ENCODE measurements at places on chromosomes 4 and X.

DNA sequence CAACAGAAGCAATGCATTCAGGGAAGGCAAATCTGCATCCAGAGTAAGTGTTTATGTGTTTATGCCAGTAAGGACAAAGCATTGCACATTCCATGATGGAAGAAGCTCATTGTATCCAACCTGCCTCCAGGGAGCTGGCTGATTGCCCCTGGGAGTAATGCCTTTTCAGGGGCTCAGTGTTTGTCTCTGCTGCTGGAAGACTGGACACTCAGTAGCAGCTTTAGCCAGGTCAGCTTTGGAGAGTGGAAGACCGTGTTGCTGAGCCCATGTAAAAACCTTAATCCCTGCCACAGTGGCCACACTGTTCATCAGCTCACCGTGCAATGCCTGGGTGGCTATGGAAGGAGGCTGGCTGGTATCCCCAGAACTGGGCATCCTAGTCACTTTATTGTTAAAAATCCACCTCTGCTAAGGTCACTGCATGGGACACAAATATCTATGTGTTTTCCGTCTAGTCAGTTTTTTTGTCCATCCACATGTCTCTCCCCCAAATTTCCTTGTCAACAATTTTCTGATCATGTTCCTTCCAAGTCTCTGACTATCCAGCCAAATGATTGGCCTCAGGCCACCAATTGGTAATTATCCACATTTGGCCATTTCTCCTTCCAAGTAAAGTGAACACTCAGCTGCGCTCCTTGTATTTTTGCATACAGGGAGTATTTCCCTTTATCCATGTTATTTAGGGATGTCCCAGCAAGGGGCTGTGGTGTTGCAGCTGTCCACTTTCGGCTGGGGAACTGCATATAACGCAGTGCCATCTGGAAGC, 2044.5 kb upstream of the AGA start:
- no peaks in the 10 kb centered on the region for H3K27me3 ChIP-seq
- H3K27ac ChIP-seq: no peak overlapping the region
- no peaks in the 10 kb centered on the region for H3K36me3 ChIP-seq

- H3K4me1 ChIP-seq: peaks cover 50% of the 10 kb centered on the region
- peak overlapping the region; percentile 27 for H3K4me3 ChIP-seq
- H3K27ac ChIP-seq: peak overlapping the region; percentile 75
- H3K36me3 ChIP-seq: peaks cover 25% of the 10 kb centered on the region
- no peaks in the 10 kb centered on the region for H3K27me3 ChIP-seq
- DNase-seq: no peak
These were observed 6.9 kb downstream of the CTBP1 start for GRCh38 chr4:1241936-1242505.

DNA sequence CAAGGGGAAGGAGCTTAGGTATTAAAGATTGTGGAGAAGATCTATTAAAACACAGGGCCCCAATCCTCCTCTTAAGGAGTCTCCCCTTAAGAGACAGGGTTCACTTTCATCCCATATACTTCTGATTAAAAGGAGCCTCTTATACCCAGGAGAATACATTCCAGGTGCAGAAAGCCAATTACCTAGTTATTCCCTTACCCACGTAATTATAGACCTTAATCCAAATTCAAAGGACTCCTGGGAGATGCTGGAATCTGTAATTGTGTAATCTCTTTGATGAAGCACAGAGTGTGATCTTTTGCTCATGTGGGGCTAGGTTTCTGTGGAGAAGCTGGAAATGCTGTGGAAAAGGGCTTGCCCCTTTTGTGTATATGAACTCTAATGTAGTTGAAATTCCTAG, 1.4 kb upstream of the SEC24B start:
- H3K4me1 ChIP-seq: peaks cover 36% of the 10 kb centered on the region
- no peaks in the 10 kb centered on the region for H3K27me3 ChIP-seq
- DNase-seq: no peak
- peak overlapping the region; percentile 75 for H3K4me3 ChIP-seq
- H3K36me3 ChIP-seq: peaks cover 4% of the 10 kb centered on the region

DNA sequence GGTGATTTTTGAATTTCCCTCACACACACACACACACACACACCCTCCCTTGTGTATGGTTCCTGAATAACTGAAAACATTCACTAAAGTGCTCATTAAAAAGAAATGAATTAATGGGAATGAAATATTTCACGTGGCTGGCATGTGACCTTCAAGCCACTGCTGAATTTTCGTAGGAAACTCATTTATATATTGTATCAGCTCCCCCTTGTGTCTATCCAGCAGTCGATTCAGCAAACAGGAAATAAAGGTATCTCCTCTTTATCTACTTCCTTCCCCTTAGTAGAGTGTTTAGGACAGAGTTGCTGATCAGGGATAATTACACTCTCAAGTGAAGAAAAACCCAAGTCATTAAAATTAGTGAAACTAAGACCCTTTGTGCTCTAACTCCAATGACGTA, 912.6 kb upstream of the LCORL start:
- no peak overlapping the region for H3K4me3 ChIP-seq
- H3K27me3 ChIP-seq: no peaks in the 10 kb centered on the region
- DNase-seq: no peak
- H3K36me3 ChIP-seq: peaks cover 1% of the 10 kb centered on the region
- H3K27ac ChIP-seq: no peak overlapping the region

GRCh38 chr4:84965553-84966381, 723 bp downstream of the WDFY3 start:
- no peaks in the 10 kb centered on the region for H3K36me3 ChIP-seq
- H3K4me3 ChIP-seq: no peak overlapping the region
- peaks cover 11% of the 10 kb centered on the region for H3K4me1 ChIP-seq
- H3K27me3 ChIP-seq: peaks cover 16% of the 10 kb centered on the region
- no peak overlapping the region for H3K27ac ChIP-seq

- no peaks in the 10 kb centered on the region for H3K27me3 ChIP-seq
- H3K4me1 ChIP-seq: no peaks in the 10 kb centered on the region
- H3K27ac ChIP-seq: no peak overlapping the region
- DNase-seq: no peak
- H3K4me3 ChIP-seq: no peak overlapping the region
These were observed 155.8 kb downstream of the KCNIP4 start for GRCh38 chr4:21792736-21793135.

GRCh38 chr4:188082796-188083195, 26.6 kb downstream of the TRIML2 start:
- H3K36me3 ChIP-seq: no peaks in the 10 kb centered on the region
- H3K4me3 ChIP-seq: no peak overlapping the region
- H3K27me3 ChIP-seq: no peaks in the 10 kb centered on the region
- no peak overlapping the region for H3K27ac ChIP-seq
- no peaks in the 10 kb centered on the region for H3K4me1 ChIP-seq

DNA sequence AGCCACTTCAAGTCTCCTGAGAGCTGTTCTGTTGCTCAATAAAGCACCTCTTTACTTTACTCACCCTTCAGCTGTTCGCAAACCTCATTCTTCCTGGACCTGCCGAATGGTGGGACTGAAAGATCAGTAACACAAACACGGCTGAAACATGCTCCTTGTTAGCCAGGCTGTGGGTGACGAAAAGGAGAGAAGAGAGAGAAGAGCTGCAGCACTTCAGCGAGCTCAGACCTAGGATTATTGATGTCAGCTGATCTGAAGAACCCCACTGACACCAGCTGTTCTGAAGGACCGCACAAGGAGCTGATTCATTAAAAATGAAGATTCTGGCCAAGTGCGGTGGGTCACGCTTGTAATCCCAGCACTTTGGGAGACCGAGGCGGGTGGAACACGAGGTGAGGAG, 2020.0 kb upstream of the ADGRL3 start:
- H3K36me3 ChIP-seq: no peaks in the 10 kb centered on the region
- DNase-seq: no peak
- no peaks in the 10 kb centered on the region for H3K4me1 ChIP-seq
- H3K27me3 ChIP-seq: no peaks in the 10 kb centered on the region

DNA sequence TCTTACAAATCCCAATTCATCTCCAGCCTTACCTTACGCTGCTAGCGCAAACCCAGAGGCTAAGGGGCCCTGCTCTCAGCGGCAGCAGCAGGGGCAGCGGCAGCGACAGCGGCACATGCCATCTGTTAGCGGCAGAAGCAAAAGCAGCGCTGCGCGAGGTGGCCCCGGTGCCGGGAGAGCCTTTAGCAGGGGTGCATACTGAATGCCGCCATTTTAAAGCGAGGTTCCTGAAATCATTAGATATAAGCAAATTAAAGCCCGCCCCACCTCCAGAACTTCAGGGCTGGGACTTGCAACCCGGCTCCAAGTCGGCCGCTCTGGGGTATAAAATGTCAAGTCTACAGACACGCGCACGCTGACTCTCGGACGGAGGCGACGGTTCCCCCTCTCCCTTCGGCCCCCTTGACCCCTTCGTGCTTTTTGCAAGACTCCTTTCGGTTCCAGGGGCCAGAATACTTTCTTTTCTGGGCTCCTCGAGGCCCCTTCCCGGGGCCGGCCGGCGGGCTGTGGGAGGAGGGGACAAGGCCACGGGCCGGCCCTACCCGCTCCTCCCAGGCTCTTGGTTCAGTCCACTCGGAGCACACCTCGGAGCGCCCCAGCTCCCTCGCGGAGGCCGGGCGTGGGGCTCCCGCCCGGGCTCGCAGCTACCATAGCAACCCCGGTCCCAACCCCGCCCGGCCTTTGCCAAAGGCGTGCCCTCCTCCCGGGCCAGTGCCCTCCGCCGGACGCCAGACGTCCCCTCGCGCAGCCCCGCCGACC, at the start of gene MBNL3:
Gene MBNL3 (minus strand): TSS at position 220 of the 759 bp plus-strand sequence. CDS start 49,427 bp downstream, outside the sequence.
- DNase-seq: peak; percentile 39
- peaks cover 32% of the 10 kb centered on the region for H3K4me1 ChIP-seq

- H3K4me1 ChIP-seq: no peaks in the 10 kb centered on the region
- no peak overlapping the region for H3K27ac ChIP-seq
- no peak for DNase-seq
- H3K27me3 ChIP-seq: no peaks in the 10 kb centered on the region
- no peaks in the 10 kb centered on the region for H3K36me3 ChIP-seq
These were observed 609.6 kb upstream of the SPANXN1 start for GRCh38 chrX:144637731-144638130.

DNA sequence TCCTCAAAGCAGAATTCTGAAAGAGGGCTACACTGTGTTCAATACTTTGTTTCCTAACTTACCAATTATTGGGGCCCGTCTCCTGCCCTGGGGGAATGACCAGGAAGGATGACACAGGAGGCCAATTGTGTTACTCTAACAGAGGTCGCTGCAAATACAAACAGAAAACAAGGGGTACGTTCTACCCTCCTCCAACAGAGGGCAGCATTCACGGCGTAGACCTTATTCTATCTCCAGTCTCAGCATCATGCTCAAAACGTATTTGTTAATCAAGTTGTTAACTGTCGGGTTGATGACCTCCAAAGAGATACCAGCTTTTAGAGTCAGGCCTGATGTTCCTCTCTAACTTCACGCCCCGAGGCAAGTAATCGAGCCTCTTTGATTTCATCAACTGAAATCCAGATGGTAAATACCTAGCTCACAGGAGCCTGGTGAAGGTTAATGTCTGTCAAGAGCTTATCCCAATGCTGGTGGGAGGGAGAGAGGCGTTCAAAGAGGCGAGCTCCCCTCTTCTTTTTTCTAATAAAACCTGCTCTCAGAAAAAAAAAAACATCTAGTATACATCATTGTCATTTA, 181.0 kb upstream of the KCNIP4 start:
- H3K27me3 ChIP-seq: no peaks in the 10 kb centered on the region
- no peak overlapping the region for H3K4me3 ChIP-seq
- H3K4me1 ChIP-seq: no peaks in the 10 kb centered on the region
- peaks cover 2% of the 10 kb centered on the region for H3K36me3 ChIP-seq

- no peaks in the 10 kb centered on the region for H3K4me1 ChIP-seq
- no peaks in the 10 kb centered on the region for H3K36me3 ChIP-seq
- H3K4me3 ChIP-seq: no peak overlapping the region
These were observed 128.6 kb upstream of the NPY2R start for GRCh38 chr4:155079871-155080270.

GRCh38 chrX:31590581-31591114, 518.8 kb upstream of the FTHL17 start:
- H3K27ac ChIP-seq: no peak overlapping the region
- DNase-seq: no peak
- no peaks in the 10 kb centered on the region for H3K36me3 ChIP-seq
- H3K27me3 ChIP-seq: no peaks in the 10 kb centered on the region
- no peaks in the 10 kb centered on the region for H3K4me1 ChIP-seq

DNA sequence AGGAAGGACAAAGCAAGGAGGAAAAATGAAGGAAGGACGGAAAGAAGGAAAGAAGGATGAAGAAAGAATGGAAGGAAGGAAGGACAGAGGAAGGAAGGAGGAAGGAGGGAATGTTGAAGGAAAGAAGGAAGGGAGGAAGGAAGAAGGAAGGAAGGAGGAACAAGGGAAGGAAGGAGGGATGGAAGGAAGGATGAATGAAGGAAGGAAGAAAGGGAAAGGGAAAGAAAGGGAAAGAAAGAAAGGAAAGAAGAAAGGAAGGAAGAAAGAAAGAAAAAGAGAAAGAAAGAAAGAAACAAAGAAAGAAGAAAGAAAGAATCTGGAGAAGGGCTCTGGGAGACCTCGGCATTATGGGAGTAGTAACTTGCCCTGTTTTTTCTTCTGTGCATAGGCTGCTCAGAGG, 70.8 kb upstream of the SHISA3 start:
- H3K27ac ChIP-seq: no peak overlapping the region
- H3K4me3 ChIP-seq: no peak overlapping the region
- H3K4me1 ChIP-seq: no peaks in the 10 kb centered on the region

DNA sequence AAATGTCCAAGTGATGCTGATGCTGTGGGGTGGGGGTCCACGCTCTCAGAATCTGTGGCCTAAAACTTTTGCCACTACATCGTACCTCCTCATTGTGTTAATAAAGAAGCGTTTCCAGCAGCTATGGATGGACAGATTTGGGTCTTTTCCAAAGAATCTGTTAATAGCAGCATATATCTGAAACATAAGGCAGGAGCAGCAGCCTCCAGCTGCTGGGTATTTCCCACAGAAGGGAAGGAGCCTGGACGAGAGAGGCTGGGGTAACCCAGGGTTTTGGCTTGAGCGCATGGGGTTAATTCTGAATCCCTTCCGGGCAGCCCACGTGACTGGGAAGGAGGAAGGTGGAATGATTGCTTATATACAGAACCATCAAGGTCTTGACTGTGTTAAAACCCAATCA, 332.4 kb downstream of the BCOR start:
- peak overlapping the region; percentile 37 for H3K4me3 ChIP-seq
- no peaks in the 10 kb centered on the region for H3K27me3 ChIP-seq

DNA sequence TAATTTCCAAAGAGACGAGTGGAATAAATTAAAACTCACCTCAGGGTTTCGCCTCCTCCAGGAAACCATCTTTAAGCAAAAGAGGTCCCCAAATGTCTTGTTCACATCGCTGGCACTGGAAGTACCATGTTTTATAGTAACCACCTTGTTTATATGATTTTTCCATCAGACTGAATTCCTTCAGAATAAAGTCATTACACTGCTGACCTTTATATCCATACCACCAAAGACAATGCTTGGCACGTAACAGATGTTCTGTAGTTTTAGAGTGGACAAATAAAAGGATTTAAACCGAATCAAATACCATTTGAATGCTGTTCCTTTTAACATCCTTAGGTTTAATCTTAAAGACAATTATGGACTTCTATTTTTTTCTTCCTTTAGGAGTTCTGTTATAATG, 4.7 kb downstream of the NUDT6 start:
- DNase-seq: no peak
- H3K4me1 ChIP-seq: no peaks in the 10 kb centered on the region

All from central memory CD8-positive, alpha-beta T cell (primary cell).